Activated CD4-positive, alpha-beta T cell treated with anti-CD3 and anti-CD28 coated beads for 48 hours (primary cell): ENCODE measurements at places on chromosomes 6 and 20.
A peak's percentile ranks its signal among the peaks of the same experiment; 100 is the strongest.

DNA sequence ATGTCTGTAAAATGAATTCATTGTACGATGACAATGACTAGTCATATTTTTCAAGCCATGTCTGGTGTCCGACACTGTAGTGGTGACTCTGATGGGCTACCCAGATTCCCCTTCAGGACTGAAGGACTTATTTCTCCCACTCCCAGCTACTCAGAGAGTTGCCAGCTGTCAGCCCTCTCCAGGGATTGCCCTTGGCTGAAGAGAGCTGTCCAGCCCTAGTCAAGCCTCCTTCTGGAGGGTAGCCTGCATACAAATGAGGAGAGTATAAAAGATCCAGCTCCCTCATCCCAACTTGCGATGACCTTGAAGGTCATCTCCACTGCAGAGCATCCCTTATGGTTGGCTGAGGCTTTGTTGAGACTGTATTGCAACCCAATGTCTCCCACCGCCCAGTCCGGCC, 29.9 kb downstream of the JPH2 start:
- no peak for DNase-seq

DNA sequence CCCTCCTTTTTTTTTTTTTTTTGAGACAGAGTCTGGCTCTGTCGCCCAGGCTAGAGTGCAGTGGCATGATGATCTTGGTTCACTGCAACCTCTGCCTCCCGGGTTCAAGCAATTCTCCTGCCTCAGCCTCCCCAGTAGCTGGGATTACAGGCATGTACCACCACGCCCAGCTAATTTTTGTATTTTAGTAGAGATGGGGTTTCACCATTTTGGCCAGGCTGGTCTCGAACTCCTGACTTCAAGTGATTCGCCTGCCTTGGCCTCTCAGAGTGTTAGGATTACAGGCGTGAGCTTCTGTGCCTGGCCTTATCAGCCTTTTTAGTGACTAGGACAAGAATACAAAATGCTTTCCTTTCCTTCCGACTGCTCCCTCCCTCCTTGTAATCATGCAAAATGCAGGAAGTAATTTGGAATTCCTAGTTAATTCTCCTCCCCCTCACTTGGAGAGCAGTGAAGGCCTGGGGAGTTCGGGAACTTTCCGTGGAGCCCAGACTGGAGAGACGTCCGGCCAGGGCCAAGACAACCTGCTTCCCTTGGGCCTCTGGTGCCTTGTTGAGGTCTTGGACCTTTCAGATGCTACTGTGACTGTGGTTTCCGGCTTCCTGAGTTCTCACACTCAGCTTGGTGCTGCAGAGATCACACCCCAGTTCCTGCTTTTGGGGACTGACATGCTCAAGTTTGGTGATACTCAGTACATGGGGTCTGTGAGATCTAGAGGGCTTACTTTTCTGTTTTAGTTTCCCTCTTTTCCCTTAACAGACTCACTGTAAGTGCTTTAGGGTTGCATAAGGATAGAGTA, 3.9 kb upstream of the PHF20 start:
- peak; percentile 57 for DNase-seq

DNA sequence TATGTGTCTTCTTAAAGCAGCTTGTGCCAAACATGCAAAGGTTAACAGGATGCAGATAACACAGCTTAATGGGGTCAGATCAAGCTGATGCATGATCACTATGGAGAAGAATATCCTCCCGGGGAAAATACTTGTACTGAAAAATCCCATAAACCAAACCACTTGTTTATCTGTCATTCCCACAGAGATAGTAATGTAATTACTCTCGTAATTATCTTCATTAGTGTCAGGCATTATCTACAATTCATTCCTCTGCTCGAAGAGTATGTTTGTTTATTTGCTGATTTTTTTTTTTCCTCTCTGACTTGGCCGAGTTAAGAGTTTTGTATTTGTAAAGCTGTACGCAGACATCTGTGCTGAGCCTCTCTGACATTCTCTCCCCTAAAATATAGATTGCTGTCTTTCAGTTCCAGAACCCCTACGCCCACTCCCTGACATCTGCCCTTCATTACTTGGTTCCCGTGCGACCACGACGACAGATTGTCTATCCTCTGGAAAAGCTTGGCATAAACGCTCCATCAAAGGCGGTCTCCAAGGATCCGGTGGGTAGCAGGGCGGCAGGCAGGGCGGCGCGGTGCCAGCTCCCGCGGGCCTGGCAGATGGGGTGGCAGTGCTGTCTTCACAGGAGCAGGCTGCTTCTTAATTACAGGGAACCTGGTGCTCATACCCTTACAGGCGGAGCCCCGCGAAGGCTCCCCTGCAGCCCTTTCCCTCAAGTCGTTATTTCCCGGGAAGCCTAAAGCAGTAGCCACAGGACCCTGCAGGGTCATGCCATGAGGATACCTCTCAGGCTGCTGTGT, 147.2 kb downstream of the CFAP61 start:
- no peak for DNase-seq

DNA sequence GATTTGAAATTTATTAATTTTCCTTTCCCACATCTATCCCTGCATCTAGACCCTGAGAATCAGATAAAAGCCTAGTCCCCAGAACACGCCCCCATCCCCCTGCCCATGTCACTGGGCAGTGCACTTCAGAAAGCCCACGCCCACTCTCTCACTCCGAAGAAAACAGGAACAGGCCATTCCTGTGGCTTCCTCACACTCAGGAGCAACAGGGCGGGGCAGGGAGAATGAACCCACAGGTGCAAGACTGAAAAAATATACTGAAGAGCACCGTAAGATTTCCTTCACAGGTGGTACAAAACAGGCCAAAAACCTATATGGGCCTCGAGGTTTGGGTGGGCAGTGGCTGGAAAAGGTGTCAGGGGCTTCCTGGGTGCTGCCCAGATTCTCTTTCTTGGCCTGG, 3.4 kb downstream of the OXT start:
- DNase-seq, result no peak
